ENCODE measurements at places on chromosomes 4 and X.

GRCh38 chr4:169593050-169593560 is 19.3 kb downstream of the NEK1 start:
- no peak for DNase-seq

DNA sequence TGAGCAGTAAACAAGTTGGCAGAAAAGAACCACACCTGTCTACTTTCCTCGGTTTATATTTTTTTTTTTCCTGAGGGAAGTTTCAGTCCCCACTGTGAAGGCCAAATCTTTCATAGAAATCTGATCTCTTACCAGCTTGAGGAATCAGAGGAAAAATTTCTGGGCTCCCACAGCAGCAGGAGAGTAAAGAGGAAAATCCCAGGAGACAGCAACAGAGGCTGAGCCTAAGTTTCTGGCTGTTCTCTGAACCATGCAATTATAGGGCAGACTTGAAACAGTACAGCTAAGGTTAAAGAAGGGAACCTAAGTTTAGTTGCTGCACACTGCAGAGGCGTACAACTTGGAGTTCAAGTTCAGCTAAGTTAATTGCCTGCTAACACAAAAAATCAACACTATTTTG is 1090.9 kb upstream of the INTU start:
- no peak for DNase-seq

GRCh38 chr4:100895556-100896197 is 377.9 kb upstream of the EMCN start:
- no peak for DNase-seq

GRCh38 chrX:38817004-38817703 is 15.9 kb downstream of the MID1IP1 start:
- DNase-seq: peak; percentile 40

- peak; percentile 77 for DNase-seq
Measured at GRCh38 chrX:48498374-48498809, 10.4 kb upstream of the PORCN start.

DNA sequence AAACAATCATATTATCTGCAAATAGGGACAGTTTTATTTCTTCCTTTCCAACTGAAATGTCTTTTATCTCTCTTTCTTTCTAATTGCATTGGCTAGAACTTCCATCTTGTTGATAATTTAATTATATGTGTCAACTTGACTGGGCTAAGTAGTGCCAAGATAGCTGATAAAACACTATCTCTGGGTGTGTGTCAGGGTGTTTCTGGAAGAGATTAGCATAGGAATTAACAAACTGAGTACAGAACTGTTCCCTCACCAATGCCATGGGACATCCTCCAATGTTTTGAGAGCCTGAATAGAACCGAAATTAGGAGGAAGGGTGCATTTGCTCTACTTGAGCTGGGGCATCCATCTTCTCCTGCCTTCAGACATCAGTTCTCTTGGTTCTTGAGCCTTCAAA is 1027.2 kb downstream of the FAT4 start:
- DNase-seq: no peak

GRCh38 chr4:53899586-53900270 is 164.7 kb downstream of the CHIC2 start:
- DNase-seq: no peak

GRCh38 chrX:13571136-13571535 is 1.7 kb downstream of the EGFL6 start:
- DNase-seq: no peak

- peak; percentile 39 for DNase-seq
Measured at GRCh38 chr4:2042204-2042946, 16.8 kb upstream of the NAT8L start.

DNA sequence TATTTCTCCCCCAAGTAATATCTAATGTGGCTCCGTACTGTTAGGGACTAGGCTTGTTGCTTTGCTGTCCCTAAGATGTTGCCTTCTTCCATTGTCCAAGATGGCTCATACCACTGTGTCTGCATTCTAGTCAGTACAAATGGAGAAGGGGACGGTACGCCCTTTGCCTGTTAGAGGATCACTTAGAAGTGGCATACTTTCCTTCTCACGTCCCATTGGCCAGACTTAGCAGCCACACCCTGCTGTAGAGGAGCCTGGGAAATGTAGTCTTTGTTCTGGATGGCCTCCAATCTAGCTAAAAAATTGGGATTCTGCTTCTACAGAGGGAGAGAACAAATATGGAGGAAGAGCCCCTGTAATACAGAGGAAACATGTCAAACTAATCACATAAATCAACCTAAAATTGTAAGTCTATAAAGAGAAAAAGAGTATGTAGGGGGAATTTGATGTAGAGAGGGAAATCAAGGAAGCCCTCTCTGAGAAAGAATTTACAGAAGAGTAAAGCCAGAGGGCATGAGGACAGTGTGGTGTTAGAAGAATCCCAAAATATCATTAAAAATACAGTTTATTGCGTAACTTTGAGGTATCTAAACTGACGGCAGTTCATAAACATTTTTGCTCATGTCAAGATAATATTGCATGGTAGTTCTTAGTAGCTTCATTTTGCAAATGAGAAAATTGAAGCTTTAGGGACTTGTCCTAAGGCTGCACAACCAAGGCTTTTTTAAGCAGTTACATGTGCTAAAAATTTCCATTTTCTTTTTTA is 15.1 kb downstream of the PRIMPOL start:
- peak; percentile 19 for DNase-seq

DNA sequence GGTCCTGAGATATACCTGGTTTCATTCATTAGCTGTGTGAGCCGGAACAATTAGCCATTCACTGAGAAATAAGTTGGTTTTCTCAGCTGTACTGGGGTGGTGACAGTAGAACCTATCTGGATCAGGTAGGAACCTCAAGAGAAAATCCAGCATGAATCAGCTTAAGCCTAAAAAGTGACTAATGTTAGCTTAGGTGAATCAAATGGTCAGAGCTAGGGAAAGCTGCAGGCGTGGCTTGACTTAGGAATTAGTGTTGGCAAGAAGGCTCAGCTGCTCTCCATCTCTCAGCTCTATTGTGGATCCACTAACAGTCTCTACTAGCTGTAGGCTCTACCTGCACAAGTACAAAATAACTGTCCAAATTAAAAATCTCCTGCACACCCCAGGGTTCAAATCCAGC is 1025.5 kb downstream of the RAB28 start:
- no peak for DNase-seq

DNA sequence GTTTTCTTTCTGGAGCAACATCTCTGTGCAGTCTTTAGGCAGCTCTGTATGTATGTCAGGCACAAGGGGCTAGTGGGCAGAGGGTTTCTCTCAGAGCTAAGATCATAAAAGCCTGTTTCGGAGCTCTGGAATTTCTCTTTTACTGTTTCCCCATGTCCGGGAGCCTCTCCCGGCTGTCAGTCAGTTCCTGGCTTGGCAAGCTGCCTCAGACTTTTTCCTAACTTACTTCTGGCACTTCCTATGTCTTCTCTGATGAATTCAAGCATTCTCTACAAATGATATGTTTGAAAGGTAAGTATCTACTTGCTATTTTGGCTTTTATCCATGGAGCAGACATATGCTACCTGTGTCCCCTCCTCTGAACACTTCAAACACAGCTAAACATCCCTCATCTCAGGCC is 129.3 kb upstream of the PGRMC2 start:
- DNase-seq: no peak

Measured in urothelium cell line (cell line).